ENCODE measurements at places on chromosomes 2 and 18. TPM values are rescaled to one million over a fixed set of nuclear protein-coding genes. Genes with fewer than 3 reads are reported as not detected.

Gene CRYGC
- not detected for total RNA-seq

- no peak overlapping the region for H3K27ac ChIP-seq
- no peak overlapping the region for H3K4me3 ChIP-seq
Measured at GRCh38 chr2:148745151-148745851, 100.8 kb downstream of the EPC2 start.

- H3K27ac ChIP-seq = no peak overlapping the region
- no peak for DNase-seq
- no peaks in the 10 kb centered on the region for H3K4me1 ChIP-seq
Measured at GRCh38 chr2:207499114-207499513, 30.6 kb upstream of the CREB1 start.

- no peak overlapping the region for H3K27ac ChIP-seq
- H3K4me1 ChIP-seq = peaks cover 19% of the 10 kb centered on the region
- no peak for DNase-seq
- no peaks in the 10 kb centered on the region for H3K27me3 ChIP-seq
- H3K36me3 ChIP-seq = no peaks in the 10 kb centered on the region
- H3K4me3 ChIP-seq = no peak overlapping the region
Measured at GRCh38 chr2:12436935-12437561, 279.7 kb upstream of the TRIB2 start.

DNA sequence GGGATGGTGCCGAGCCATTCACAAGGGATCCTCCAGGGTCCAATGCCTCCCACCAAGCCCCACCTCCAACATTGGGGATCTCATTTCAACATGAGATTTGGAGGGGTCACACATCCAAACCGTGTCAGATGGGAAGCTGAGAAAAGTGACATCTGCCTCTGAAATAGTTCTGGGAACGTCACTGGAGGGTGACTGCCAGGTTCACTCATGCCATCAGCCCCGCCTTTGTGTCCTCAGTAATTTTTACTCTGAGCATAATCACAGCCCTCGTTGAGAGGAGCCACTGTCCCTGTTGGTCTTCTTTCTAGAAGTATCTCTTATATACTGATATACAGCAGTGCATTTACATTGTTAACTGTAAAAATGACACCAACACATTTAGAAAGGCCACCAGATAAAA is 67.4 kb downstream of the KLHL29 start:
- H3K27me3 ChIP-seq = no peaks in the 10 kb centered on the region
- no peak overlapping the region for H3K27ac ChIP-seq
- no peak overlapping the region for H3K4me3 ChIP-seq

All from CD4-positive, alpha-beta T cell (primary cell).